ENCODE measurements at places on chromosomes 1 and 21.

DNA sequence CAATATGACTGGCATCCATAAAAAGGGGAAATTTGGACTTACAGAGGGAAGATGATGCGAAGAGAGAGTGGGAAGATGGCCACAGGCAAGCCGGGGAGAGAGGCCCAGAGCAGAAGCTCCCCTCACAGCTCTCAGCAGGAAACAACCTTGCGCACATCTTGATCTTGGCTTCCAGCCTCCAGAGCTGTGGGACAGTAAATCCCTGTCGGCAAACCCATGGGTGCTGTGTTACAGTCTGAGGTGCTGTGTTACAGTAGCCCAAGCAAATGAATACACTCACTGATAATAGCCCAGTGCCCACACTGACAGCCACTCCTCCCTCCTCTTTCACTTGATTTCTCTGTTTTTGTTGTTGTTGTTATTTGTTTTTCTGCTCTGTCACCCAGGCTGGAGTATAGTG lies 22.4 kb downstream of the CDCA8 start:
- DNase-seq = no peak

DNA sequence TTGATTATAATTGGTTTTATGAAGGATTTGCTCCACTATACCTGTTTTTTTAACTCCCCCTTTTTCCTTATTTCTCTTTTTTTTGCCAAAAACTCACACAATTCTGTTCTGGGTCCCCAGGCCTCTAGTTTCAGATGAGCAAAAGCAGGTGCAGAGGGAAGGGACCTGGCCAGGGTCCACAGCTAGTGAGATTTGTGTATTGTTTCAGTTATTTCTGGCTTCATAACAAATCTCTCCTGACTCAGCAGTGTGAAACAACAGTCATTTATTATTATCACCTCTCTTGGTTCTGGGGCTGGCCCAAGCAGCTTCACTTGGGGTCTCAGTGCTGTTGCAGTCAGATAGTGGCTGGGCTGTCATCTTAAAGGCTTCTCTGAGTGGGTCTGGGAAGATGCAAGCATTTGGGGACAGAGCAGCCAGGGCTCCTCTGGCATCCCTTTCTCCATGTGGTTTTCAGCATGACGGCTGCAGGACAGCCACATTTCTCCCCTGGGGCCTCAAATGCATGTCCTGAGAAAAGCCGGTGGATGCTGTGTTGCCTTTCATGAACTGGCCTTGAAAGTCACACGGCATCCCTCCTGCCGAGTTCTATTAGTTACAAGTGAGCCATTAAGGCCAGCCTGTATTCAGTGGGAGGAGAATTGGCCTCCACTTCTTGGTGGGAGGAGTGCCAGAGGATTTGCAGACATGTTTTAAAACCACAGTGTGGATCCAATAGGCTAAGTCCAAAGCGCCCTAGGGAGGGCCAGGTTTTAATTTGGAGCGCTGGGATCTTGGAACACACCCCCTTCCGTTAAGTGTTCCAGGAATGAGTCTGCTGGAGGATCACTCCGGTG lies 137.1 kb downstream of the CAMTA1 start:
- no peak for DNase-seq

DNA sequence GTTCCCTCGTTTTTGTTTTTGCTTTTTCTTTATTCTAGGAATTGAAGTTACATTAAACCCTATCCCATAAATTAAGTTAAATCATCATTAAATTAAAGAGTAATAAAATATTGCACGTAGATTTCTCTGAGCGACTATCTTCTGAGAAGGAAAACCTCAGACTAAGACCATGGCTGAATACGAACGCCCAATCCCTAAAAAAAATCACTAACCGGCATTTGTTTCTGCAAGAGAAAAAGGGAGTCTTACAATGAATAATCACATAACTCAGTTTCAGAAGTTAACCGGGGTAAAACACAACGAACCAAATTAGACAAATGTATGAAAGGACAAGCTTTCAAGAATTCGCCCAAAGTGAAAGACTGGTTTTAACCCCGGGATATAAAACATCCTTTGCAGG lies 1.3 kb downstream of the PIK3R3 start:
- DNase-seq = no peak

GRCh38 chr1:236301958-236302335 lies 20.2 kb upstream of the ERO1B start:
- no peak for DNase-seq

- no peak for DNase-seq
Observed at GRCh38 chr21:46356494-46357334, 32.8 kb downstream of the PCNT start.

- DNase-seq = peak; percentile 39
Observed at GRCh38 chr21:45590726-45591618, 48.7 kb upstream of the SLC19A1 start.

DNA sequence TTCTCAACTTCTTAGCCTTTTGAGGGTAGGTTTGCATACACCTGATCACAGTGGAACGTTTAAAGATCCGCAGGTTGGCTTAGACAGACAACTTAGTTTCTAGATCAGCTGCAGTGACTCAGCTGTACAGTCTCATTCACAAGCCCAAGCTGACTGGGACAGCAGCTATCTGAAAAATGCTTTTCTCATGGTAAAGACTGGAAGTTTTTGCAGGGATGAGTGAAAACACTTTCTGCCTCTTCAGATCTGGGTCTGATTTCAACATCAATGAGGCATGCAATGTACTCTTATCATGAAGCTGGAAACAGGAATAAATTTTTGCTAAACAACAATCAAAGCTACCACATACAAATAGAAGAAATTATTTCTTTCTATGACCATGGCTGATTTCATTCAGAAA lies 61.1 kb upstream of the PTBP2 start:
- no peak for DNase-seq
